ENCODE measurements at places on chromosomes 16 and 17.

GRCh38 chr17:59620518-59621259, 994 bp downstream of the CLTC start:
- peak overlapping the region; percentile 98 for H3K27ac ChIP-seq
- peaks cover 39% of the 10 kb centered on the region for H3K4me1 ChIP-seq
- H3K27me3 ChIP-seq, result no peaks in the 10 kb centered on the region
- no peak for DNase-seq
- no peaks in the 10 kb centered on the region for H3K36me3 ChIP-seq

GRCh38 chr17:27545562-27546229, 85.3 kb upstream of the LGALS9 start:
- no peaks in the 10 kb centered on the region for H3K36me3 ChIP-seq
- H3K4me3 ChIP-seq, result no peak overlapping the region
- no peak overlapping the region for H3K27ac ChIP-seq
- peaks cover 1% of the 10 kb centered on the region for H3K4me1 ChIP-seq
- DNase-seq, result no peak
- no peaks in the 10 kb centered on the region for H3K27me3 ChIP-seq

DNA sequence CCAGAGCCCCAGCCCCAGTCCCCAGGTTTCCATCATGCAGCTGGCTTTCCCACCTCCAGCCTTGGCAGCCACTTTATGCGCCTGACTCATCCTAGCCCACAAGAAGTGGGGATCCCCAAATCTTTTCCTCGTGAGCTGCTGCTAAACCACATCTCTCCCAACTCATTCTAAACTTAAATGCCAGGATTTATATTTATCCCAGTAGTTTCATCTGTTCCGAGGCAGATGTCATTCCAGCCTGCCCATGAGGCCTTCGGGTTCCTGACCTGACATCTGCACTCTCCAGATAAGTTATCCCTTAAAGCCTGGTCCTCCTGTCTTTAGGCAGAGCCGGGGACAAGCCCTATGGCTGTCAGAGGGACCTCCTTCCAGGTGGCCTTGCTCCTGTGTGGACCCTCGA, 16.6 kb downstream of the PLXDC1 start:
- no peak overlapping the region for H3K4me3 ChIP-seq
- H3K36me3 ChIP-seq, result no peaks in the 10 kb centered on the region
- no peaks in the 10 kb centered on the region for H3K4me1 ChIP-seq

GRCh38 chr17:42797067-42798007, 1.2 kb downstream of the COA3 start:
- H3K27ac ChIP-seq, result no peak overlapping the region
- H3K36me3 ChIP-seq, result peaks cover 16% of the 10 kb centered on the region
- DNase-seq, result no peak

- no peaks in the 10 kb centered on the region for H3K36me3 ChIP-seq
- no peak for DNase-seq
- no peaks in the 10 kb centered on the region for H3K4me1 ChIP-seq
Observed at GRCh38 chr17:70357190-70357589, 187.9 kb downstream of the KCNJ2 start.

GRCh38 chr16:20969386-20969785, 68.8 kb downstream of the LYRM1 start:
- DNase-seq, result no peak
- no peak overlapping the region for H3K27ac ChIP-seq
- H3K4me3 ChIP-seq, result no peak overlapping the region

DNA sequence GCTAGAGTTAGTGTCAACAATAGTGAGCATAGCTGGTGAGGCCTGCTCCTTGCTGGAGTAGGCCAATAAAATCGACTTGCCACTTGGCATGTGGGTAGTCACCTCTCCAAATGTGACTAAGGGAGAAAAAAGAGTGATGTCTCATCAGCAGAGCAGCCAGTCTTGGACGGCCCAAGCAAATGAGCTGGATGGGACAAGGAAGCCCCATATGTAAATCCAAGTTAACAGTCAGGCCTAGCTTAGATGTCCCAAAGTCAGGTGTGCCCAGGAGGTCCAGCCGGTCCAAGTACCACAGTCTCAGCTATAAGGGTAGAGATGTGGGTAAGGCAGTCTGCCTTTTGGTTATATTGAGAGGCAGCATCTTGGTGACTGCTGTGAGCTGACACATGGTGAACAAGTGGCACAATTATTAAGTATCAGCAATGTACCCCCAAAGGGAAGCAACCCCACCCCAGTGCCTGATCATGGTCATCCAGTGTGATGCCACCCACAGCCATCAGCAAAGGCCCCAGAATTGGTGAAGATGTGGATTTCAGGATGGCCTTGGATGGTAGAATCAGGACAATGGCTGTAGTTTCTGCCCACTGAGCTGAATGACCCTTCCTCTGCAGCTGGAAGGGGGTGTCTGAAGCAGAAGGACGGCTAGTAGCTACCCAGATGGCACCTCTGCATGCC, 83.4 kb downstream of the TNFRSF13B start:
- H3K27ac ChIP-seq, result no peak overlapping the region
- no peak for DNase-seq
- H3K4me3 ChIP-seq, result no peak overlapping the region
- H3K27me3 ChIP-seq, result no peaks in the 10 kb centered on the region
- no peaks in the 10 kb centered on the region for H3K36me3 ChIP-seq
- H3K4me1 ChIP-seq, result peaks cover 4% of the 10 kb centered on the region

- no peaks in the 10 kb centered on the region for H3K36me3 ChIP-seq
- H3K27ac ChIP-seq, result no peak overlapping the region
- H3K27me3 ChIP-seq, result no peaks in the 10 kb centered on the region
- H3K4me3 ChIP-seq, result no peak overlapping the region
- no peak for DNase-seq
Observed at GRCh38 chr17:64202683-64203344, 60.2 kb downstream of the TEX2 start.

DNA sequence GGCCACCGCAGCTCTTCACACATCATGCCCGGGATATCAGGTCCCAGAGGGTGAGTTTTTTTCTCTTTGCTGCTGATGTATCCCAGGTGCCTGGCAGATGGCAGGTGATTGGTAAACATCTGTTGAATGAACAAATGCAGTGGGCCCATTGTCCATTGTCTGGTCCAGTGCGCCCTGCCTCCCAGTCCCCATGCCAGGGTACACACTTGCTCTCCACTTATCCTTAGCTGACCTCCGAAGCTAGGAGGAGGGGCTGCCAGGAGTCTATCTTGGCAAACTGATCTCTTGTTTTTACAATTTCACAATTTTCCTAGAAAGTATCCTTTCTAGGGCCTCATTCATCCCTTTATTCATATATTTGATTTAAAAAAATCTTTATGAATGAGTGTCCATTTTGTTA, 196.0 kb downstream of the RAB11FIP4 start:
- H3K27me3 ChIP-seq, result no peaks in the 10 kb centered on the region
- DNase-seq, result no peak
- H3K36me3 ChIP-seq, result no peaks in the 10 kb centered on the region
- no peak overlapping the region for H3K4me3 ChIP-seq
- peak overlapping the region; percentile 75 for H3K27ac ChIP-seq

GRCh38 chr17:75740631-75741077, 19.4 kb downstream of the ITGB4 start:
- DNase-seq, result no peak
- no peaks in the 10 kb centered on the region for H3K4me1 ChIP-seq
- H3K36me3 ChIP-seq, result no peaks in the 10 kb centered on the region
- H3K27me3 ChIP-seq, result no peaks in the 10 kb centered on the region
- H3K27ac ChIP-seq, result no peak overlapping the region

GRCh38 chr17:19332371-19333131, 30.0 kb downstream of the B9D1 start:
- H3K4me3 ChIP-seq, result no peak overlapping the region
- H3K4me1 ChIP-seq, result no peaks in the 10 kb centered on the region
- peaks cover 15% of the 10 kb centered on the region for H3K36me3 ChIP-seq
- no peak overlapping the region for H3K27ac ChIP-seq

GRCh38 chr16:17176199-17176598, 294.6 kb downstream of the XYLT1 start:
- H3K27ac ChIP-seq, result no peak overlapping the region
- no peak for DNase-seq

DNA sequence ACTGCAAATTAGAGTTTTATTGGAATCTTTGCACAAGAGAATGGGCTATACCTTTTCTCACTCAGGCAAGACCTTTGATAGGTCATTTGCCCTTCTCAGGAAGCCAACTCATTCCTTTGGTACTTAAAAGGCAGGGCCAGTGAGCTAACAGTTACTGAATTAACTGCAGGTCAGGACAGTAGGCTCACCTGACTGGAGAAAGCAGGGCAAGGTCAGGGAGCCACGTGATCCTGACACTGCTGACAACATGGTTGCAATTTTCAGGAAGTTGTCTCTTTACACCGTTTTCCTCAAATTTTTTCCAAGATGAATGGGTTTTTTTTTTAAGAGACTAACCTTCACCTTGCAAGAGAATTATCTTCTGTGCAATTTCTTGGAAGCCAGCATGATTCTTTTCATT, 21.1 kb downstream of the CPSF4L start:
- no peak overlapping the region for H3K4me3 ChIP-seq
- H3K4me1 ChIP-seq, result no peaks in the 10 kb centered on the region
- peaks cover 41% of the 10 kb centered on the region for H3K36me3 ChIP-seq
- no peak overlapping the region for H3K27ac ChIP-seq
- H3K27me3 ChIP-seq, result no peaks in the 10 kb centered on the region
